ENCODE measurements at places on chromosomes 3 and 15.

DNA sequence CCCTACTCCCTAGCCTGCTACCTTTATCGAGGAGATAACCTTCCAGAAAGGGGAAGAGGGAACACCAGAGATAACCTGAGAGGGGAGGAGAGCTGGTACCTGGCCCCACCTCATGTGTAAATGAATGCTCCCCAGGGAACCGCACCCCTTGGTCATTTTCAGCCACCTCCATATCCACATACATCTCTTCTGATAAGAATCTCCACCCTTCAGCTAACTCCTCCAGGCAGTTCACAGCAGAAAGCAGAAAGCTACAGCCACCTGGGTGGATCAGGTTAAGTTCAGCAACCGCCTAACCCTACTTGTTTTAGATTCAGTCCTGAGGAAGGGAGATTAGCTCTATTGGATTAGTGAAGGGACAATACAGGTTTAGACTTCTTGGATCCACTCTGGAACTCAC is 38.0 kb upstream of the TIMP4 start:
- no peak for DNase-seq

- DNase-seq, result no peak
Observed at GRCh38 chr3:71554649-71555048, 28.9 kb downstream of the FOXP1 start.

- DNase-seq, result peak; percentile 28
Observed at GRCh38 chr3:133412183-133413132, 12.6 kb downstream of the BFSP2 start.

DNA sequence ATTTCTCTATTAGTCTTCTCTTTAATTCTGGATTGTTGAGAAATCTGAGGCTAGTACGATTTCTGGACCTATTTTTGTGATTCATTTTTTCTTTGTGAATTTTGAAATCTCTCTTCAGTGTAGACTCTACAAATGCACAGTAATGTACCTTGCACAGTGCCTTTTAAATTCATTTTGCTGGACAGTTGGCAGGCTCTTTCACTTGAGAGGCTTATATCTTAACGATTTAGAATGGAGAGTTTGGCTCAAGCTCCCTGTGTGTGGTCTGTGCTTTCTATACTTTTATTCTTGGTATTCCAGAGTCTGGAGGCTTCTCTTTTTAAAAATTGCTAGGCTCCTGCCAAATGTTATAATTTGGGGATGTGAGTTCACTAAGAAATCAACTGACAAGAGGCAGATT is 8.8 kb downstream of the CRYBG3 start:
- DNase-seq, result no peak

DNA sequence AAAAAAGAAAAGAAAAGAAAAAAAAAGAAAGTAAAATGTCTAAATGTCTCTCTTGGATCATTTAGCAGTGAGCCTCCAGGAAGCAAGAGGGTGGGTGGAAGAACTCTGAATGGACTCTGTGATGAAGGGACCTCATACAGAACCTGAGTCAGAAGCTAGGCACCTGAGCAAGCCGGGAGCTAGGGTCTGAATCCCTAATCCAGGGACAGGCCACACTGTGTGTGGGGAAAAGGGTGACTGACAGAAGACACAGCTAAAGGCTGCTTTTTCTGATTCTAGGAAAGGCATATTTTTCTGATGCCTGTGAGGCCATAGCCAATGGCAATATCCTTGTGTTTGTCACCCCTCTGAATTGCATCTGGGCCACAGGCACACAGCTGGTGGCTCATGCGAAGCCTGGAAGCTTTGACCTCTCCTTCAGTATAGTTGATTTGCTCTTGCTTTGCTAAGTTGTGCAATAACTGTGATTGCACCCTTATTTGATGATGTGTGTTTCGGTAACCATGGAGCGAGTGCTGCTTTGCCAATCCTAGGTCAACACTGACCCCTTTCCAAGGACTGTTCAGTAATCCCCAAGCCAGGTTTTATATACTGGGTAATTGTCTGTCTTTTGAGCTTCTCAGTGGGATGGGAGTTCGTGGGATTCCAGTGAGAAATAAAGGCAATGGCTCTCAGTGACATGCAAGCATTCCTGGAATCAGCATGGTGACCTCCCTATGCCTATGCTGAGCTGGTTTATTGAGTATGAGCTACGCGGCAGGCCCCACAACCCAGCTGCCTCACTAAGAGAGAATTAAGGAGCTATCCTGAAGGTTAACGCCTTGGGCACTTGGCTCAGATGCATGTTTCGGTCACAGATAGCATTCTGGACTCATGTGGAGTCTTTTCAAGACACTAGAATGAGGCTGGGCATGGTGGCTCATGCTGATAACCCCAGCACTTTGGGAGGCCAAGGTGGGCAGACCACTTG is 49.0 kb upstream of the OSBPL11 start:
- no peak for DNase-seq

- no peak for DNase-seq
Observed at GRCh38 chr3:105513042-105513441, 146.3 kb downstream of the ALCAM start.

- DNase-seq, result no peak
Observed at GRCh38 chr3:179436517-179436916, 14.8 kb downstream of the GNB4 start.

GRCh38 chr15:90400759-90401314 is 12.8 kb downstream of the IQGAP1 start:
- DNase-seq, result peak; percentile 98

- no peak for DNase-seq
Observed at GRCh38 chr3:127988770-127989557, 63.3 kb upstream of the SEC61A1 start.

DNA sequence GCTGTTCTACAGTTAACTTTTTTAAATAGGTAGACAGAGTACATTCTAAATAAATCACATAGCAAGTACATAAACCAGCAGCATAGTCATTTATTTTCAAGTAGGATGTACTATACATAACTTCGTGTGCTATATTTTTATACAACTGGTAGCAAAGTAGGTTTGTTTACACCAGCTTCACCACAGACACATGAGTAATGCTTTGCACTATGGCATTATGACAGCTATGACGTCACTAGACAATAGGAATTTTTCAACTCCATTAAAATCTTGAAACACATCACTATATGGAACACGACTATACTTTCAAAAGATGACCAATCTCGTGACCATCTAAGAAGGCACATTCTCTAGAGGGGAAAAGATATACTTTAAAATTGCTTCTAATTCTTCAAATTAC is 3.5 kb downstream of the TEX55 start:
- DNase-seq, result peak; percentile 42

DNA sequence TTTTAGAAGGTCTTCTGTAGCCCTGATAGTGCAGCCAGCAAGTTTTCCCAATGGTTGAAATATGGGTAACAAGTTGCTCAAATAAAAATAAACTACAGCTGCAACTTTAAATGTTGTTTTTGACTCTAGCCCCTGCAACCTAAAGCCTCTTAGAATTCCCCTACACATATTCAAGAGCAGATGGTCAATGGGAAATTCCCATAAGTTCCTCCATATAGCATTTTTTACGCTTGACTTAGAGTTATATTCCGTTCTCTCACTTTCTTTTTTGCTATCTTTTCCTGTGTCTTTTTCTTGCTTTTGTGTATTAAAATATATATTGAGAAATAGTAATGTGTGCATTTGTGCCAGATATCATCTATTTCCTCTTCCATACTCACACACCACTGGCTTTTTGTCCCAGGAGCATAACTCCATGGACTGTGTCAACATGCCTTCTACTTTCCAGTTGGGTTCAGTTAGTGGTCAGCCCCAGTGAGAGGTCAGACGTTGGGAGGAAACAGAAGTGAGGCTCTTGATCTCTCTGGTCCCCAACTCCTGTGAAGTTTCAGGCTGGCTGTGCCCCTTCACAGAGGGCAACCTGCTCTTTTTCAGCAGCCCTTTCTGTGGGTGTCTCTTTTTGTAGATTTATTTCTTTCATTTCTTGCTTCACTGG is 63.3 kb upstream of the TP63 start:
- DNase-seq, result no peak

- no peak for DNase-seq
Observed at GRCh38 chr3:155748611-155749365, 3.9 kb upstream of the PLCH1 start.

DNA sequence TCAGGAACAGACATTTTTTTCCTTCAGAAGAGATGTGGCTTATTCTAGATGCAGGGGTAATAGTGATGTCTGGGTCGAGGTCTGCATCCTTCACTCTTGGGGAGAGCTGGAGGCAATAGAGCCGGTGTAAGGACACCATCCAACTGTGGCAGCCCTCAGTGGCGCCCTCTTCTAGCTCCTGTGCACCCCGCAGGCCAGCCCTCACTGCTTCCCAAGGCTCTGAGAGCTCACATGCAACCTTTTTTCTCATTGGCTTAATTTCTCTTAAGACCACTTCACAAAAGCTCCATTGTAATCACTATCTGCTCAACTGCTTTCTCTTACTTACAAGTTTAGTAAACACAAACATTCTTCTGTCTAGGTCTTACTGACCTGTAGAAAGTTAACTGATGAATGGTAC is 3.9 kb upstream of the VPS8 start:
- DNase-seq, result no peak

- no peak for DNase-seq
Observed at GRCh38 chr3:150770681-150771080, 7.7 kb upstream of the SIAH2 start.

DNA sequence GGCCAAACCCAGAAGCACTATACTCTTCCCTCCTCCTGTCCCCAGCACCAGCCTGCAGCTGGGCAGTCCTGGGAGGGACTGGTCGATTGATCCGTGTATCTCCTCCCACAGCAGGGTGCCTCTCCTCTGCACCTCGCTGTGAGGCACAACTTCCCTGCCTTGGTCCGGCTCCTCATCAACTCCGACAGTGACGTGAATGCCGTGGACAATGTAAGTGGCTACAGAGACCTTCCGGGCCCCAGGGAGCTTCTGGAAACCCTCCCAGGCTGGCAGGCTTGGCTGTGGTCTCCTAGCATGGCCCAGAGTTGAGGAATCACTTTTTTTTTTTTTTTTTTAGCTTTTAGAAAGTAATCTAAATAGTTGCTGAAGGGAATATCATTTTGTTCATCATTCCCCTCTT is 30.7 kb downstream of the ANKDD1A start:
- DNase-seq, result no peak

DNA sequence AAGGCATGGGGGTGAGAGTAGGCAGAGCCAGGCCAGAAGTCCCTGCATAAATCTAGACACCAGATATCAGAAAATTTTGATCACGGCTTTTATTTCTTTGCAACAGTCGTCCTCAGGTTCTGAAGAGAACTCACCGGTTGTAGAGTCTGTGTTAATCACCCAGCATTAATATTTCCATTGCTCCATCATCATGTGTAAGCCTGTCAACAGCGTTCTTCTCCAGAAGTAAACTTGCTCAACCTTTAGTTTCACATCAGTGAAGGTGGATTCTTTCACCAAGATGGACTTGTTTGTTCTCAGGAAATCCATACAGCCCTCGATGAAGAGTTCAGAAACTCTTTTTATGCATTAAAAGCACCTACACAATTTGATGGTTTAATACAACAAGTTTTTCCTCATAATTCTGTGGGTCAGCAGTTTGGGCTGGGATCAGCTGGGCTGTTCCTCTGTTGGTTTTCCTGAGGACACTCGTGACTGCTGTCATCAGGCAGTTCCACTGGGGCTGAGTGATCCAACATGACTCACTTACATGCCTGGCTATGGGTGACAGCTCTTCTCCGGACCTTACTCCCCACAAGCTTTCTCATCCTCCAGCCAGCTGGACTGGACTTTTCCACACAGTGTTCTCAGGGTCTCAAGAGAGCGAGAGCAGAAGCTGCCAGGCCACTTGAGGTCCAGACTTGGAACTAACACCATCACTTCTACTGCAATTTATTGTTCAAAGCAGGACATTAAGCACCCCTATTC is 303.4 kb downstream of the ZNF621 start:
- peak; percentile 49 for DNase-seq

GRCh38 chr3:157618075-157618760 is 115.0 kb upstream of the VEPH1 start:
- peak; percentile 70 for DNase-seq

DNA sequence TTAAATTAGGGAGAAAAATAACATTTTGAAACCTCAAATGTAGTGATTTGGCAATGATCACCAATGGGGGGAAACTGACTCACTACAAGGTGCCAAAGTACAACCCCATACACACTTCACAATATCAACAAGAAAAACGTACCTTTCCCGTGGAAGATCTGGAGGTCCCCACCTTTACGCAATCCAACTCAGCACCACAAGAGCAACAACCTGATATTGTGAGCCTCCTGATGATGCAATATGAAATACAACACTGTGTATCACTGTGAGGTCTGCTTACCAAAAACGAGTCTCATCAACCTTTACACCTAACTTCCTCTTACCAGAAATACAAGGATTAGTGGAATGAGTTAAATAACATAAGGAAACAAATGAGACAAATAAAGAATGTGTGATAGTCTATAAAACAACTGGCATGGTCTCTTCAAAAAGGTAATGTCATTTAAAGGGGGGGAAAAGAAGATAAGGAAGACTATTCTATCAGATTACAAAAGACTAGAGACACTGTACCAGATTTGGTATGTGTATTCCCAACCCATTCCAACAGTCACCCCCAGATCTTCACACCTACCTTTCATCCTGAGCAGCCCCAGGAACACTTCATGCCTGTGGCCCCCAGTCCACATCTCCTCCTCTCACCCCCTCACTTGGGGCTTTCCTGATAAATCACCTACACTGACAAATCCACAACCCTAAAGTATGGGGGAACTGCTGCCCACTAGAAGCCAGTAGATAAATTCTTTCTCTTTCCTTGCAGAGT is 27.7 kb downstream of the DLG1 start:
- DNase-seq, result no peak

- peak; percentile 67 for DNase-seq
Observed at GRCh38 chr3:171778493-171778892, 31.8 kb downstream of the PLD1 start.

DNA sequence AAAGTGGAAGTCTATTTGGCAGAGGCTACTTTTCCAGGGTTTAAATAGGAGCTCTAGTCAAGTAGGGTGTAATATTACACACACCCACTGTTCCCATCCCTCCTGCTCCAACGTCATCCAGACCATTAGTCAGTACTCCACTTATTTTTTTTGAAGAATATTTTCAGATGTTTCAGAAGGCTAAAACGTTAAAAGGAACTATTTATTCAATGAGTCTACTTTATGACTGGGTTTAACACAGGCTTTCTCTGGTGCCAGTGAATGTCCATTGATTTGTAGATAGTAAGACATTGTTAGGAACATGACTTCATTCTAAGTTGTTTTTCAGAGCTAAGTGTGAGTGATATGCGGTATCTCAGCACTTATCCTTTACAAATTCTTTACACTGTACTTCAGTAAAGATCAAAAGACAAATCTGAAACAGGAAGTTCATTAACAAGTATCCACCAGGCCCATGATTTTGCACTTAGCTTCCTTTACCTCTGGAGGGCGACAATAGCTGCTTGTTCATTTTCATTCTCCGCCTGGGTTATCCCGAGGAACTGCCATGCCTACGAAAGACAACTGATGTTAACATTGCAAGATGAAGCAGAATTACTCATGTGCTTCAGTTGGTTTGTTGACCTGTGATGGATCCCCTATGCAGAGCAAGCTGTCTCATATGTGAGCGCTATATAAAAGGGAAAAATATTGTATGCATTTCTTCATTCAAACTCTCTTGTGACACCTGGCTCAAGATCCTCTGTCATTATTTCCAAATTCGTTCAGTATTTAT is 158.7 kb downstream of the USP13 start:
- DNase-seq, result peak; percentile 74
